Ovary (tissue), 10 donors: ENCODE measurements at places on chromosomes 5 and 9. TPM values are rescaled to one million over a fixed set of nuclear protein-coding genes. Genes with fewer than 3 reads are reported as not detected.

GRCh38 chr9:112094948-112095681, 80.0 kb downstream of the SUSD1 start:
- DNase-seq = no peak
- H3K27ac ChIP-seq = no peak overlapping the region
- no peaks in the 10 kb centered on the region for H3K4me1 ChIP-seq
- H3K27me3 ChIP-seq = no peaks in the 10 kb centered on the region
- H3K4me3 ChIP-seq = no peak overlapping the region

DNA sequence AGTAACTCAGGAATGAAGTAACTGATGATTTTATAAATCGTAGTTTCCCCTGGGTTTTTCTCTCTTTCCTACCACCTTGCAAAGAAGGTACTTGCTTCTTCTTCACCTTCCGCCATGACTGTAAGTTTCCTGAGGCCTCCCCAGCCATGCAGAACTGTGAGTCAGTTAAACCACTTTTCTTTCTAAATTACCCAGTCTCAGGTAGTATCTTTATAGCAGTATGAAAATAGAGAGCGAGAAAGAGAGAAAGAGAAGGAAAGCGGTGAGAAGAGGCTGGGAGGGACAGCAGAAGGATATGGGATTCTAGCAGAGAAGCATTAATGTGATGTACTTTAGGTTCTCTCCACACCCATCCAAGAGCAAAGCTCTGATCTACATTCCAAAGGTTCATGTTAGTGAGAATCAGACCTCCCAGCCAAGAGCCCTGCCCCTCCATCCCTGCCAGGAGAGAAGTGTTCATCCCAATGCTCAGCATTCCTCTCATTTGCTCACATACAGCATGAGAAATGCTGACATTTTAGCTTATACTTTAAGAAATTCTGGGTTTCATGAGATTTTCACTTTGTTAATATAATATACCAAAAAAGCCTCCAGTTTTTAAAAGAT, 185.0 kb upstream of the PTGER4 start:
- H3K4me1 ChIP-seq = no peaks in the 10 kb centered on the region
- no peaks in the 10 kb centered on the region for H3K27me3 ChIP-seq
- DNase-seq = no peak
- no peak overlapping the region for H3K4me3 ChIP-seq
- no peaks in the 10 kb centered on the region for H3K36me3 ChIP-seq

DNA sequence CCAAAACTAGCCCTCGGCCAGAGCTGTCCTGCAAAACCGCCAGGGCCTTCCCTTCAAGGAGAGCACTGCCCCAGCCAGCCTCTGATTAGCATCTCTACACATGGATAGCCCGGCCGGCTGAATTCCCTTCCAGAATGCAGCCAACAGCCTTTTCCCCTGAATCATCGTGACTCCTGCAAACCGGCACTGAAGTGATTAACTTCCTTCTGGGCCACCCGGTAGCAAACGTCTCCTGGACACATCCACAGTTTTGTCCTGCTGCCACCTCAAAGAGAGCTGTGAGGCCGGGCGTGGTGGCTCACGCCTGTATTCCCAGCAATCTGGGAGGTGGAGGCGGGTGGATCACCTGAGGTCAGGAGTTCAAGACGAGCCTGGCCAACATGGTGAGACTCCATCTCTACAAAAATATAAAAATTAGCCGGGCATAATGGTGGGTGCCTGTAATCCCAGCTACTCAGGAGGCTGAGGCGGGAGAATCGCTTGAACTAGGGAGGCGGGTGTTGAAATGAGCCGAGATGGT, 21.1 kb upstream of the EEIG1 start:
- no peak for DNase-seq
- H3K4me1 ChIP-seq = peaks cover 2% of the 10 kb centered on the region
- no peaks in the 10 kb centered on the region for H3K27me3 ChIP-seq
- no peaks in the 10 kb centered on the region for H3K36me3 ChIP-seq
- H3K4me3 ChIP-seq = no peak overlapping the region
- no peak overlapping the region for H3K27ac ChIP-seq

HMCN2 gene
- 0.80 TPM for total RNA-seq

PLAA gene
- 20.4 TPM for total RNA-seq

DNA sequence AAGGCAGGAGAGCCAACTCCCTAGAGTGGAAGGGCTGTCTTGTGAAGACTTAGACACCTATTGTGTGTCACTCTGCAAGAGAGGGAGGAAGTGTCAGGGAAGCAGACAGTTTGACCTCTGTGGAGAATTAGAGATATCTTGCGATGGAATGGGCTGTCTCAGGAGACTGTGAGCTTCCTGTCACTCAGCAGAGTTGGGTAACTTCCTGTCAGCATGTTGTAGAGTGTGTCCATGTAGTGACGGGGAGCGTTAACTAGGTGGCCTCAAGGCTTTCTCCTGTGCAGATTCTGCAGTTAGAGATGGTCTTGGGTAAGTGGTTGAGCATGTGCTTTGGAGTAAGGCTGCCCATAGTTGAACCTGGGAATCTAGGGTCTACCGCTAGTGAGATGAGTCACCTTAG, 136.5 kb downstream of the KIF4B start:
- DNase-seq = no peak
- no peaks in the 10 kb centered on the region for H3K27me3 ChIP-seq
- no peak overlapping the region for H3K4me3 ChIP-seq
- no peak overlapping the region for H3K27ac ChIP-seq
- H3K36me3 ChIP-seq = no peaks in the 10 kb centered on the region
- no peaks in the 10 kb centered on the region for H3K4me1 ChIP-seq

SLC25A2 gene
- total RNA-seq = 1.4 TPM

DNA sequence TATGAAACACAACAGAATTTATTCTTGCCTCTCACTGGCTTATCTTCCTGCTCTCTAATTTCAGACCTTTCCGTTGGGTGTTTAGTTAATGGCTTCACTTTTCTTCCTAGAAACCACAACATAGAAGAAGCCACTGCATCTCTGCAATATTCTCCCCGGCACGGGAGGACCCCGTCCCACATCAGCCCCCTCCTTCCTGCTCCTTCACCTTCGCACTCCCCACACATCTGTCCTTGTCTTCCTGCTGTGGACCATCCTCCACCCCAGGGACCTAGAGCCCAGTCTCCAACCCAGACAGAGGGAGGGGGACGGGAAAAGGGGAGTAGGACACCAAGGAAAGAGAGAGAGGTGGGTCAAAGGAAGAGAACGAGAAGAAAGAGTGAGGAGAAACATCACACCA, 1.4 kb downstream of the OR2V1 start:
- H3K27me3 ChIP-seq = no peaks in the 10 kb centered on the region
- H3K27ac ChIP-seq = no peak overlapping the region
- no peak overlapping the region for H3K4me3 ChIP-seq
- no peaks in the 10 kb centered on the region for H3K36me3 ChIP-seq
- H3K4me1 ChIP-seq = no peaks in the 10 kb centered on the region
- no peak for DNase-seq

GRCh38 chr5:160230686-160231527, 1.6 kb downstream of the FABP6 start:
- H3K27me3 ChIP-seq = no peaks in the 10 kb centered on the region
- no peaks in the 10 kb centered on the region for H3K36me3 ChIP-seq
- H3K27ac ChIP-seq = no peak overlapping the region
- DNase-seq = no peak
- H3K4me3 ChIP-seq = no peak overlapping the region

GRCh38 chr9:91847581-91848091, 102.4 kb downstream of the ROR2 start:
- H3K27me3 ChIP-seq = no peaks in the 10 kb centered on the region
- DNase-seq = peak; percentile 52
- no peak overlapping the region for H3K4me3 ChIP-seq
- no peaks in the 10 kb centered on the region for H3K36me3 ChIP-seq

DNA sequence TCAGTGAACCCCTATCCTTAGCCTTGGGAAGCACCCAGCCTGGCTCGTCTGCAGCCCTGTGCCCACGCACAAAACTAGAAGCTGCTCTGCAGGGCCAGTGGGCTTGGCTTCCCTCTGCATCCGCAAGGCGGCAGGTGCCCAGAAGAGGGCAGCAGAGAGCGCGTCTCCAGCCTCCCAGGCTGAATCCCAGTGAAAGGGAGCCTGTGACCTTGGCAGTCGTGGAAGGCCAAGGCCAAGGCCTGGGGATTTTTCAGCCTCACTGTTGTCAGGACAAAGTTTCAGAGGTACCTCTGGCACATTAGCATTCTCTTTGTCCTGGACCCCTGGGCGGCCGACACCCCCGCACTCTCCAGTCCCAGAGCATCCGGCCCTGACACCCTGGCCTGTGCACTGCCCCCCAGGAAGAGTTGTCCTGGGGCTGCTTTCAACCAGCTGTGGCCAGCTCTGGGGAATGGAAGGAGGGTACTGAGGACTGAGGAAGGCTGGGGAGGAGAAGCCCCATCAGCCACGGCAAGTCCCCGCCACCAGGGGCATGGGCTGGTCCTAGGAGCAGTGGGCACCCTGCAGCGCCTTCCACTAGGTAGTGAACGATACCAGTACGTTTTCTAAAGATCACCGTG, 63.6 kb upstream of the IL17B start:
- no peaks in the 10 kb centered on the region for H3K36me3 ChIP-seq
- peak; percentile 94 for DNase-seq
- H3K27me3 ChIP-seq = no peaks in the 10 kb centered on the region
- H3K27ac ChIP-seq = peak overlapping the region; percentile 37
- H3K4me1 ChIP-seq = peaks cover 10% of the 10 kb centered on the region
- no peak overlapping the region for H3K4me3 ChIP-seq

- no peaks in the 10 kb centered on the region for H3K36me3 ChIP-seq
- peak overlapping the region; percentile 15 for H3K4me3 ChIP-seq
- H3K27me3 ChIP-seq = no peaks in the 10 kb centered on the region
- H3K27ac ChIP-seq = no peak overlapping the region
- DNase-seq = no peak
Observed at GRCh38 chr5:67166460-67167285, 29.9 kb downstream of the CD180 start.

- DNase-seq = no peak
- H3K27ac ChIP-seq = no peak overlapping the region
- H3K36me3 ChIP-seq = no peaks in the 10 kb centered on the region
Observed at GRCh38 chr9:107760469-107761242, 271.1 kb upstream of the KLF4 start.

- no peaks in the 10 kb centered on the region for H3K36me3 ChIP-seq
- no peak overlapping the region for H3K27ac ChIP-seq
- peaks cover 4% of the 10 kb centered on the region for H3K4me1 ChIP-seq
- H3K27me3 ChIP-seq = no peaks in the 10 kb centered on the region
- peak; percentile 36 for DNase-seq
Observed at GRCh38 chr5:90161414-90161813, 248.1 kb downstream of the CETN3 start.

CYLC2 gene
- not detected for total RNA-seq

CXCL14 gene
- total RNA-seq = 5.4 TPM

GRCh38 chr5:173479711-173480110, 136.7 kb downstream of the BOD1 start:
- no peak for DNase-seq
- no peaks in the 10 kb centered on the region for H3K36me3 ChIP-seq
- no peak overlapping the region for H3K27ac ChIP-seq

POU5F2 gene
- total RNA-seq = 1.1 TPM

- no peaks in the 10 kb centered on the region for H3K36me3 ChIP-seq
- no peak overlapping the region for H3K27ac ChIP-seq
- DNase-seq = no peak
- H3K27me3 ChIP-seq = no peaks in the 10 kb centered on the region
- no peak overlapping the region for H3K4me3 ChIP-seq
- H3K4me1 ChIP-seq = peaks cover 42% of the 10 kb centered on the region
Observed at GRCh38 chr5:6718161-6718681, 5.0 kb downstream of the TENT4A start.

- DNase-seq = no peak
- no peaks in the 10 kb centered on the region for H3K36me3 ChIP-seq
- no peak overlapping the region for H3K4me3 ChIP-seq
- H3K27me3 ChIP-seq = no peaks in the 10 kb centered on the region
- no peaks in the 10 kb centered on the region for H3K4me1 ChIP-seq
Observed at GRCh38 chr5:138829341-138829740, 45.8 kb downstream of the LRRTM2 start.

LRRC70 gene
- 2.6 TPM for total RNA-seq

PCDHA4 gene
- total RNA-seq = 1.00 TPM

PKN3 gene
- 1.9 TPM for total RNA-seq

- no peak overlapping the region for H3K4me3 ChIP-seq
- H3K27ac ChIP-seq = no peak overlapping the region
- H3K4me1 ChIP-seq = no peaks in the 10 kb centered on the region
- DNase-seq = no peak
- no peaks in the 10 kb centered on the region for H3K27me3 ChIP-seq
Observed at GRCh38 chr5:79859588-79859987, 131.5 kb downstream of the MTX3 start.

DNA sequence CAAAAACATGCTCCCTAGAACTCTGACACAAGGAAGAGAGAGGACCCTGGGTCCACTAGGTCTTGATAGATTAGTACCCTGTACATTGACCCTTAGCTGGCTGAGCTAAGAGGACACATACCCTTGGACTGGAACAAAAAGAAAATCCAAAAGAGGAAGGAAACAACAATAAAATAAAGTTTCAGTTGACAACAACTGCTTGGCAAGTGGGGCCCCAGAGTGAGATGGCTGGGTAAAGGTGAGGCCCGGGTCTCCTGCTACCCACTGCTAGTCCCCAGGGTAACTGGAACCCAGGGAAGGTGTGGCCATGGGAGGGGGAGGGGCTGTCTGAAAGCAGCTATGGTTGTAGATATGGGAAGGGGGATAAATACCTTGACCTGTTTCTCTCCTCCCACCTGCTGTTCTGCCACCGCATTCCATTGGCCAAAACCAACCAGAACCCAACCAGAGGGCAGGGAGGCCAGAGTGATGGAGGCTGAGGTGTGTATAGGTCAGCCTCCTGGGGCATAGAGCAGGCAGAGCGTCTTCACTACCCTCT, 11.7 kb downstream of the TAL2 start:
- no peak overlapping the region for H3K4me3 ChIP-seq
- H3K4me1 ChIP-seq = no peaks in the 10 kb centered on the region
- no peak overlapping the region for H3K27ac ChIP-seq
- H3K27me3 ChIP-seq = no peaks in the 10 kb centered on the region
- DNase-seq = no peak

SELENOP gene
- 339 TPM for total RNA-seq

DNA sequence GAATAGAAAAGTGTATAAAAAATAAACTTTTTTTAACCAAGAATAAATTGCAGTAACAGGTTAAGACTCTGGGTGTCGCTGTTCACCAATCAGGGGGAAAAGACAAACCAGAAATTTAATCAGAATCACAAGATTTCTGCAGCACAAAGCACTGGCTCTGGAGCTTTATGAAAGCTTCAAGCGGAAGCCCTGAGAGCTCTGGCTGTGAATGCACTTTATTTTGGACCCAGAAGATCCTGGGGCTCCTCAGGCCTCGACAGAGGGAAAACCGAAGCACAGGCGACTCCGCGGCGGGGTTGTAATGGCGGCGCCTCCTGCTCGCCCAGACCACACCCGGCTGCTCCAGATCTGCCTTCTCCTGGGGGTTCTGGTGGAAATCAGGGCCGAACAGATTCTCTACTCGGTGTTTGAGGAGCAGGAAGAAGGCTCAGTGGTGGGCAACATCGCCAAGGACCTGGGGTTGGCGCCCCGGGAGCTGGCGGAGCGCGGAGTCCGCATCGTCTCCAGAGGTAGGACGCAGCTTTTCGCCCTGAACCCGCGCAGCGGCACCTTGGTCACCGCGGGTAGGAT, at the start of gene PCDHGA4:
TSS of gene PCDHGA4 (plus strand) at position 122 of the 570 bp plus-strand sequence. CDS start at position 209, 87 bp downstream.
- H3K27ac ChIP-seq = no peak within 1 kb of the TSS
- no peaks in the 10 kb centered on the region for H3K36me3 ChIP-seq
- no peaks in the 10 kb centered on the region for H3K4me1 ChIP-seq
- no peak for DNase-seq
- H3K4me3 ChIP-seq = peak within 1 kb of the TSS; percentile 10
- no peaks in the 10 kb centered on the region for H3K27me3 ChIP-seq
